ENCODE measurements at places on chromosomes 4 and X. TPM values are rescaled to one million over a fixed set of nuclear protein-coding genes. Genes with fewer than 3 reads are reported as not detected.

Gene PDZD4
- total RNA-seq: 3.5 TPM

Gene FABP2
- total RNA-seq: 3.4 TPM

Gene SMPX
- 1.7 TPM for total RNA-seq

Gene PLP1
- total RNA-seq: 13.7 TPM

Gene KLHL13
- 1.1 TPM for total RNA-seq

Gene PLS3
- 4.5 TPM for total RNA-seq

Gene MAGED1
- total RNA-seq: 46.3 TPM

- DNase-seq: no peak
Observed at GRCh38 chr4:111215755-111216154, 592.9 kb upstream of the PITX2 start.

GRCh38 chr4:144350706-144351105 is 210.2 kb upstream of the GYPA start:
- DNase-seq: no peak

DNA sequence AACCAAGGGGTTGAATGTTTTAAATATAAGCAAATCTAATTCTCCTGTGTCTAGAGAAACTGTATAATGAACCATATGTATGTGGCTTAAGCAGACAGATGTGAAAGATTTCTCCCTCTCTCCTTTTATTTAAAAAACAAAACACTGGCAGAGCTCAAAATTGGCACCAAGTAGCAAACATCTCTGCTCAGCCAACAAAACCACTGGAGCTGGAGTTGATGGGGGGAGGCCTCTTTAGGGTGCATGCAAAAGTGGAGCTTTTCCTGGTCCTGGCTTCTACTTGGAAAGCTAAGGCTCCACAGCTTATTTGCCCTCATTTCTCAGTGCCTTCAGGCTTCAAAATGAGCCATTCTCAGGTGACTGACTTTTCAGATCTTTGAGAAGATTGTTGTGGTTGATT is 95.6 kb downstream of the REPS2 start:
- no peak for DNase-seq

DNA sequence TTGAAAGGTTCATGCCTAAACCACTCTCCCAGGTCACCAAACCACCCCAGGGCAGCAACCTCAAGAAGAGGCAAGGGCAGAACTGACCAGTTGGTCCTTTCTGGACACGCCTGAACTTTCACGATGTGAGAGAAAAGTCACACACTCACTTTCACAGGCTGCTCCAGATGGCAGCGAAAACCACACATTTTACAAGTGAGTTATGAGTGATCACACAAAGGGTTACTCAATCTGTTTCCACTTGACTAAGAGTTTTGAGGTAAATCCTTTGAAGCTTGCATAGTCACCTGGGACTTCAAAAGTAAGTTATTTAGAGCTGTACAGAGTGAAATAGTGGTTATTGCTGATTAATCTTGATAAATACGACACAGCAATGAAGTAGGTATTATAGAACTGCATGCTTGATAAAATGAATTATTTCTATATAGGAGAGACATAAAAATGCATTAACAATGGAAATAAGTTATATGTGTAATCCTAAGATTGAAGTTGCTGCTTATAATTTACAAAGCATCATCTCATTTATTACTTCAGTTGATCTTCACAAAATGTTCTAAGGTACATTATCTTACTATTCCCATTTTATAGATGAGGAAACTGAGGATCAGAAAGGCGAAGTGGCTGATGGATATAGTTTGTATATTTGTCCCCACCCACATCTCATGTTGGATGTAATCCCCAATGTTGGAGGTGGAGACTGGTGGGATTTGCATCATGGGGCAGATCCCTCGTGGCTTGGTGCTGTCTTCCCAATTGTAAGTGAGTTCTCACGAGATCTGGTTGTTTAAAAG is 103.0 kb upstream of the KLF3 start:
- DNase-seq: no peak

GRCh38 chr4:71151054-71151453 is 157.6 kb downstream of the DCK start:
- DNase-seq: no peak

GRCh38 chrX:26783512-26784225 is 567.7 kb downstream of the MAGEB5 start:
- DNase-seq: no peak
